ENCODE measurements at places on chromosomes 7 and 10. TPM values are rescaled to one million over a fixed set of nuclear protein-coding genes. Genes with fewer than 3 reads are reported as not detected.

The HOXA5 gene
- polyA plus RNA-seq, result 0.42 TPM

The ZNF736 gene
- polyA plus RNA-seq, result 1.4 TPM

The VAX1 gene
- not detected for polyA plus RNA-seq

The PIP4K2A gene
- polyA plus RNA-seq, result 62.9 TPM

The CFAP69 gene
- not detected for polyA plus RNA-seq

The FAM25A gene
- polyA plus RNA-seq, result not detected

The ACHE gene
- polyA plus RNA-seq, result not detected

The OR2A42 gene
- not detected for polyA plus RNA-seq

The INHBA gene
- not detected for polyA plus RNA-seq

The CLEC5A gene
- polyA plus RNA-seq, result not detected
